NCI-H2171 treated with DMSO at 0.1 percent for 48 hours (cell line): ENCODE measurements at places on chromosomes 6 and 20.

GRCh38 chr6:129015721-129016120 is 132.8 kb downstream of the LAMA2 start:
- DNase-seq = no peak

GRCh38 chr6:56764081-56764566 is 121.4 kb upstream of the DST start:
- DNase-seq = peak; percentile 35

GRCh38 chr20:24977797-24978196 is 14.8 kb downstream of the APMAP start:
- DNase-seq = no peak

- peak; percentile 97 for DNase-seq
Measured at GRCh38 chr20:31606804-31607639, 1.9 kb downstream of the ID1 start.

DNA sequence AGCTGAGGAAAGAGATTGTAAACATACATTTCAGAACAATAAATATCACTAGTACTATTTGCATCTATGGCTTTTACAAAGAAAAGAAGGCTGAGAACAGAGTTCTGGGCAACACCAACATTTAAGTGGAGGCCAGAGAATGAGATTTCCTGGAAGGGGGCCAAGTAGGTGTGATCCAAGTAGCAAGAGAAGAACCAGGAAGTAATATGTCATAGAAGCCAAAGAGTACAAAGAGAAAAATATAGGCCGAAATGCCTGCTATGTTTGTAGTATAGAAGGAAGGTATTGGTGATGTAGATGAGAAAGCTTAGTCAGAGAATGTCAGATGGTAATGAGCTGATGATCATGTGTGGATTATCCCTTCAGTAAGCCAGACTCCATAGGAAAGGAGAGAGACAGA is 94.5 kb downstream of the PERP start:
- DNase-seq = no peak

DNA sequence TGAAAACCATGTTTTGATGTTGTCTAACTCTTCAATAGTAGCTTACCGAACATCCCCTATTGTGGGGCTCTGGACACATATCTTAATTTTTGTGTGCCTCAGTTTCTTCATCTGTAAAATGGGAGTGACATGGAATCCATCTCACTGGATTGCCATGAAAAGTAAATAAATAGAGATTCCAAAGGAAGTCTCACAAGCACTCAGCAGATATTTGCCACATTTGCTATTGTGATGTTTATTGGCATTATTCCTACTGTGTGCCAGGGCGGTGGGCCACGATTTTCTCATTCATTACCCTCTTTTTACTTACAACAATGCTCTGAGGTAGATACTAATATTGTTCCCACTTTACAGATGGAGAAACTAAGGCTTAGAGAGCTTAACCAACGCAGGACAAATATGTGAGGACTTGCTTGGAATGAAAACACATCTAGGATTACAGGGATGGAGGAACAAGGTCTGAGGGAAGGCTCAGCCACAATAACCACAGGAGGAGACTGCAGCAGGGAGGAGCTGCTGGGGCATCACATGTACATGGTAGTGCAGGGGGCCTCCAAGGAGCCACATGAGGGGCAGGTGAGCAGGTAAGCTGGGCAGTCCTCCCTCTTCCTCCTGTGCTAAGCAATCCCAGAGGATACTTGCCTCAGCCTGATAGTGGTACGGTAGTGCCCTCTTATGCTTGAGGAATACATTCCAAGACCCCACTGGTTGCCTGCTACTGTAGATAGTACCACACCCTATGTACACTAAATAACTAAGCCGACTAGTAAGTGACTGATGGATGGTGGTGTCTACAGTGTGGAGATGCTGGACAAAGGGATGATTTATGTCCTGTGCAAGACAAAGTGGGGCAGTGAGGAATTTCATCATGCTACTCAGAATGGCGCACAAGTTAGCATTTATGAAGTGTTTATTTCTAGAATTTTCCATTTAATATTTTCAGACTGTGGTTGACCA is 176.9 kb downstream of the FOXA2 start:
- no peak for DNase-seq

DNA sequence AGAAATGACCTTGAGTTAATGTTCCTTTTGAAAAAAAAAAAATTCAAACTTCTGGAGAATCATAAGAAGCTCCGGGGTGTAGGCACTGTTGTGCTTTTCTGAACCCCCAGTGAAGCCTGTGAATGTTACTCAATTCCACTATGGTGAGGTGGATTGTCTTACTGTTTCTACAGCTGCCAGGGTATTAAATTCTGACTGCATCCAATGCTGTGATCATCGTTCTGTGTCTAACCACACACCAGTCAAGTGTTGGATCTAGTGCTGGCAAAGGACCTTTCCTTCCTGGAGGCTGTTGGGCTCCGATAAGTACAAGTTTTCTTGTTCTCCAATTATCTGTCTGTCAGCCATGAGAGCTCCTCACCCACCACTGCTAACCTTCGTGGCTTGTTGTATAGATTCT is 162.0 kb upstream of the EPHA7 start:
- peak; percentile 94 for DNase-seq

DNA sequence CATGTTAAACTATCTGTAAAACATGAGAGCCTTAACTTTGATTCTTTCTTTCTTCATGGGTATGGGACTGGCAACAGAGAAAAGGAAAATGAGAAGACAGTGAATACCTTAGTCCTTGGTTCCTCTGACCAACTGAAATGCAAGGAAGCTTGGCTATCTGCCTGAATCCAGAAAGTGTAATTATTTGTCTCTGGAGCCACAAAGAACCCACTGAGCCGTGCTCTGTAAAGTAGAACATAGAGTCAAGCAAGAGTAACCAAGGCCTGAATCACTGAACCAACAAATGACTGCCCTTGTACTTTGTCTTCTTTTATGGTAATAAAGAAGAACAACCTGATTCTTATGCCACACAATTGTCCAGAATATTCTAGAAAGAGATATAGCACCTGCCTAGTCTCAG is 27.6 kb downstream of the PKHD1 start:
- no peak for DNase-seq

DNA sequence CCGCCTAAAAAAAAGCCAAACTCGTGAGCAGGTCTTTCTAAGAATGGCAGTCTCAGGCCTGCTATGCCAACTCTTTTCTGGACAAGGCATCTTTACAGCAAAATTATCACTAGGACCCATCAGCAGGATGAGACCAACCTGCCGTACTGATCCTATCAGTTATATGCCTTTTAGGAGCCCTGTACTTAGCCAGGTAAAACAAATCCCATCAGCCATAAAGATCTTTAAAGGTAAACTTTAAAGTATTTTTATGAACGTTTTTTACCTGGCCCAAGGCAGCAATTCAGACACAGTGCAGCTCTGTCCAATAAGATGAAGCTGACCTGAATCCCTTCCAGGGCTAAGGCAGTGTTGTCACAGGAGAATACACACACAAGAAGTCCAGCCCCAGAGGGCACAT is 51.3 kb upstream of the TGM3 start:
- no peak for DNase-seq

DNA sequence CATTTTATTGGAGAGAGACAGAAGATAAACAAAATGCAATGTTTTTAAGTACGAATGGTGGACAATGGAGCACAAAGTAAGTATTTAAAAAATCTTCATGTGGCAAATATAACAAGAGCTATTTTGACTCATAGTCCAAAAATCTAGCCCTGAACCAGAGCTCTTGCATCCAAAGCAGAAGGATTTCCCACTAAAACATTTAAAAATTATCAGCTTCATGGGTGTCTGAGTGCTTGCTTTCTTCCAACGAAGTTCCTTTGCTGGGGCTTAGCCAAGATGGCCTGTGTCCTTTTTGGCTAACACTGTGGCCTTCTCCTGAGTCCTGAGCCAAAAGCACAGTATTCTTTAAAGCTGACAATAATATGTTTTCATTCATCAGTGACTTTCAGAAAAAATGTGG is 161.7 kb downstream of the RIMS1 start:
- no peak for DNase-seq

DNA sequence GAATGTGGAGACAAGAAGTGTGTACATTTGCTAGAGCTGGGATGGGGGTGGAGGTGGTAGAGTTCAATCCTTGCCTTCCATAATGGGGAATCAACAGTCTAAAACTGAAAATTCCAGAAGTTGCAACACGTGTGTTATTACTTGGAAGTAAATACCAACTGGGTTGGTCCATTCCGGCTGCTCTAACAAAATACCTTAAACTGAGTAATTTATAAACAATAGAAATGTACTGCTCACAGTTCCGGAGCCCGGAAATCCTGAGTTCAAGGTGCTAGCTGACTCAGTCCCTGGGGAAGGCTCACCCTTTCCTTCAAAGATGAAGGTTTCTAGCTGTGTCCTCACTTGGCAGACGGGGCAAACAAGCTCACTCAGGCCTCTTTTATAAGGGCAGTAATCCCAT is 59.0 kb downstream of the RIN2 start:
- no peak for DNase-seq

- DNase-seq = no peak
Measured at GRCh38 chr6:144052488-144052887, 42.9 kb downstream of the SF3B5 start.
